ENCODE measurements at places on chromosomes 4 and X.

DNA sequence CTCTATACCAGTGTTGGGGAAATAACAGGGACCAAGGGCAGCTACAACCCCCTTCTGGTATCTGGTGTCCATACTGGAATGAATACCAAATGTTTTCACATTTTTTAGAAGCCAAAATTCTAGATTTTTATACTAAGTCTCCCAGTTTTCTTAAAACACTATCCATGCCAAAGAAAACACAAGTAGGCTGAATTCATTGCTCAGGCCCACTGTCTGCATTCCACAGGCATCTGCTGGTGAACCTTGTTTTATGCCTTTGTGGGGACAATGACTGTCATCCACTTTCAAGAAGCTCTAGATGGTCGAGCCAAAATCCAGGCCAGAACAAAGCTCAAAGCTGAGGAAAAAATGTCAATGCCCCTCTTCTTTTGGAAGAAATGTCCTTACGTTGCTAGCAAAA is 213.4 kb upstream of the RASGEF1B start:
- no peak for DNase-seq

- DNase-seq = peak; percentile 22
Observed at GRCh38 chr4:170026253-170027021, at the start of gene MFAP3L. Gene MFAP3L (minus strand): TSS chr4:170026395. CDS start chr4:170005877, 20,518 bp downstream.

DNA sequence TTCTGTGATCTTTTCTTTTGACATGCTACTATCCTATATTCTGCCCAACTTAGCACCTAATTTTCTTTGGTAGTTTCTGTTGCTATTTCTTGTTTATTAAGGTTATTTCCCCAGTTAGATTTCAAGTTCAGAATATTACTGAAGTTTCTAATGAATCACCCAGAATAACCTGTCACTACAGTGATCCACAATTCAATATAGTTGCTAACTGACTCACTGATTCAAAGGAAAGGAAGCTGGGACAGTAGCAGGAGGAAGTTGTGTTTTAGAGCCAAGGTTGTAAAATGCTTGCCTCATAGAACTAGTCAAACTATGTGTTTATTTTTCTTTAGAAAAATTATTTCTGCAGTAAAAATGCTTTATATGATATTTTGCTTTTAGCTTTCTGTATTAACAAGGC is 37.4 kb downstream of the PAK3 start:
- DNase-seq = no peak

GRCh38 chr4:165060938-165061337 is 7.3 kb downstream of the TRIM75 start:
- DNase-seq = no peak

- no peak for DNase-seq
Observed at GRCh38 chr4:55074386-55074785, 51.0 kb downstream of the KDR start.

DNA sequence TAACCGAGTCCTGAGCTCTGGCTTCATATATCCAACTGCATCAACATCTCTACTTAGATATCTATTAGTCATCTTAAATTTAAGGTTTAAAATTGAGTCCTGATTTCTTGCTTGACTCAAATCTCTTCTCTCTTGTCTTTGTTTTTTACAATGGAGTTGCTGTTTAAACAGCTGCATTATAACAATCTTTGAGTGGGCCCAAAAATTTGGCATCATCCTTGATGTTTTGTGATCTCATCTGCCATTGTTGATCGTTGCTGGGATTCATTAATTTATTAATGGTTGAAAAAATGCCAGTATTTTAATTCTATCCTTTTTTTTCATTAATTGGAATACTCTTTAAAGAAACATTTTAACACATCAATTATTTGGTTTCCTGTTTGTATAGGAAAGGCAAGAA is 82.2 kb downstream of the STIM2 start:
- DNase-seq = no peak

- DNase-seq = no peak
Observed at GRCh38 chrX:802846-803245, 172.3 kb downstream of the SHOX start.

DNA sequence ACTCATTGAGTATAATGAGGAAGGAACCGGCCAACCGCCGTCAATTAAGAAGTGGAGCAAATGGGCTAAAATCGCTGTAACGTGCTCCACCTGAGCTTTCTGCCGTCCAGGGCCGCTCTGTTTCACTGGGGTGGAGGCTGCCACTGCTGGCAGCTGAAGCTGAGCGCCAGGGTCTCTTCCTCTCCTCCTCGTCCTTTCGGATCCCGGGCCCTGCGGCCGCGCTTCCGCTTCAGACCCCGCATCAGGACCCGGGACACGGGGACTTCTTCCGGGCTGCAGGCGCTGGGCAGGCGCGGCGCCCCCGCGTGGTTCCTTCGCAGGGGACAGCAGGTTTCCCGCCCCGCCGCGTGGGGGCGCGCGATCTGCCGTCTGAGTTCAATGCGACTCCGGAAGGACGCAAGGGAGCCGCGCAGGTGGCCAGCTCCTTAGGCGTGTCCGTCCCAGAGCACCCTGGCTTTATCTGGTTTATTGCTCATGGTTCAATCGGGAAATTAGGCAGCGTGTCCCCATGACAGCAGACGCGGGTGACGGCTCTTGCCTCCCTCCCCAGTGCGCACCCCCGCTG is 519.8 kb downstream of the TRIML1 start:
- no peak for DNase-seq

- DNase-seq = no peak
Observed at GRCh38 chr4:10951306-10951705, 266.7 kb upstream of the CLNK start.

DNA sequence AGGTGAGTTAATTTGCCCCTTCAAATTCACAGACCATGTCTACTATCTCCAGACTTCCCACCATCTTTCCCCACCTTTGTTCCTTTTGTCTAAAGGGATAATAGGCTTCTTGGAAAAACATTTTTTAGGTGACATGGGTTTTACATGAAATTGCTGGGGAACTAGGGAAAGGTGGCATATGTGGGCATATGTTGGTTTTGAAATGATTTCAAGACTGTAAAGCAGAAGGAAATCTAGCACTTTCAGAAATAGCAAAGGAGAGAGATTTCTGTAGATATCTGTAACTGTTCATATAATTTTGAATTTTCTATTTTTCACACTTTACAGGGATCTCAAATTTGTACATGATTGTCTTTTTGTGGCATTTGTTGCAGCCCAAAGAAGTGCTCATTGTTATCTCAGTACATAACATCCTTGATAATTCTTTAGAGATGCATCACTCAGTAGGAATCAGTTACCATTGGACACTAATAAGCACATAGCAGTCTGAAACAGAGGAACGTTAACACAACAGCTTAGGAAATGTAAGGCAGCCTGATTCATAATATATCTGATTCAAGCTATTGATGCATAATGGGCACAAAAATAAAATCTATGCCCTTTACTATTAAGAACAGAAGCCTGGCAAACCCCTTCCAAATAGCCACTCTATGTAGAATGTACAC is 659.7 kb downstream of the CENPC start:
- peak; percentile 8 for DNase-seq

GRCh38 chr4:24547979-24548378 is 36.4 kb downstream of the DHX15 start:
- DNase-seq = no peak

GRCh38 chr4:182139491-182139890 is 103.7 kb upstream of the TENM3 start:
- DNase-seq = no peak

DNA sequence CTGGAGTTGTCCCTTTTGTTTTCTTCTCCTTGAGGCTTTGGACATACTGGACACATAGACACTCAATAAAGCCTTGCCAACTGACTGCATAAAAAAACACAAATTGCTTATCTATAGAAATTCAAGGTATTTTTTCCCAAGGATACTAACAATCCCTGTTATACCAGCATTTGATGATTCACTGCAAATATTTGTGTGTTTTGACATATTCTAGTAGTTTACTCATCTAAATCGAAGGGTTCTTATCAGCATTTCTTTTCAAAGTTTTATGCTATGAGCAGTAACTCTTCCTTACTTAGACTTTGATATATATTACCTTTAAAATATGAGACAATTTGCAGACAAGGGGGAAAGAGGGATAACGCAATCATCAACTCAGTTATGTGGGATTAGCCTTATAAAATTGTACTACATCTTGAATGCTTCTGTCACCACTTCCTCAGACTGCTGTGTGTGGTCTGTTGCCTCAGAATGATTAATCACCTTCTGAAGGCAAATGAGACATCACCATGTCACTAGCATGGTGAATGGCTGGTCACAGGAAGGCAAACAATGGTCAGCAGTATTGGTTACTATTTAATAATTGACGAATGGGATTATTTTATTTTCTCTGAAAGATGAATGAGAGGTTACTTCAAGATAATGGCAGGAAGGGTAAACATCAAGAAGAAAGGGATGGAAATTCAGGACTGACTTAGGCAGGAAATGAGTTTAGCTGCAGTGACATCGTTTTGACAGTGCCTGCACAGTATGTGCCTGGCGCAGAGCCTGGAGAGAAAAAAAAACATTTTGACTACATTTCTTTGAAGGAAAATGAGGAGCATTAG is 544.3 kb upstream of the CNKSR2 start:
- DNase-seq = peak; percentile 63

DNA sequence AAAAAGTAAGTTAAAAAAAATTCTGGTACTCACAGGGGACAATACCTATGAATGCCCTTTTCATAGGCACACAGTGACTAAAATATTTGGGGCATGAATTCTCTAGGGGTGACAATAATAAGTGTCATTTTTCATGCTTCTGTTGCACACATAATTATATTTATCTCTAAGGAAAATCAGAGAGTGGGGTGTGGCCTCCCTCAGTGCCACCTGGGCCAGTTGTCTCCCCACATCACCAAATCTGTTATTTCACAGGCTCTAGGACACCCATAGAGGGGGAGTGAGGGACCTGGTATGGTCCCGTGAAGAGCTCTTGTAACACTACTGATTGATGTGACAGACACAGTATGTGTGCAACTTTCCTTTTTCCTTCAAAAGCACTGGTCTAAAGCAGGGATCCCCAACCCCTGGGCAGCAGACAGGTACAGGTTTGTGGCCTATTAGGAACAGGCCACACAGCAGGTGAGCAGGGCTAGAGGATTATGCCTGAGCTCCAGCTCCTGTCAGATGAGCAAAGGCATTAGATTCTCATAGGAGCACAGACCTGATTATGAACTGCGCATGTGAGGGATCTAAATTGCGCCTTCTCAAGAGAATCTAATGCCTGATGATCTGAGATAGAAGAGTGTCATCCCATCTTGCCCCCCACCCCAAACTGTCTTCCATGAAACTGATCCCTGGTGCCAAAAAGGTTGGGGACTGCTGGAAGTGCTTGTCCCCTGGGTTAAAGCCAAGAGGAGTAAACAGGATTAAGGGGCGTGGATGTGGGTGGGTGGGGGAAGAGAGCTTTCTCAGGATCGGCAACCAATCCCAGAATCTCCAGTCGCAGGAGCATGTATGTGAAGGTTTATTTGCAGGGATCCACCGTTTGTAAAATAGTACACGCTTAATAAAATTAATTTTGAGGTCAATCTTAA is 856 bp downstream of the SLC9B1 start:
- no peak for DNase-seq

DNA sequence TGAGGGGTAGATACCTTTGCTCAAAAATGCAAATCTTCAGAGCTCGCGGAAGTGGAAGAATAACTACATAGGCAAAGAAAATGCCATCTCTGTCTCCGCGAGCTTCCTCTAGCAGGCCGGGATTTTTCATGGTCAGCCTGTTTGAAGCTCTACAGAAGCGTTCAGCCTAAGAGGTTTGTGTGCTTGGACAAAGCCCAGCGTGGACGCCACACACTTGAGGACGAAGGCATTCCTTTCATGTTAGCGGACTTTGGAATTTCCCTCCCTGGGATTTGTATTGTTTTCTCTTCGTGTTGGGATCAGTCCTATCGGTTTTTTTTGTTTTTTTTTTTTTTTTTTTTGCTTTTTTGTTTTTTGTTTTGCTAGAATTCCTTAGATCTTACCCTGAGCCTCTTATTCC is 53.7 kb downstream of the SMIM31 start:
- DNase-seq = no peak

GRCh38 chr4:143358923-143359643 is 22.4 kb downstream of the GAB1 start:
- DNase-seq = peak; percentile 74

DNA sequence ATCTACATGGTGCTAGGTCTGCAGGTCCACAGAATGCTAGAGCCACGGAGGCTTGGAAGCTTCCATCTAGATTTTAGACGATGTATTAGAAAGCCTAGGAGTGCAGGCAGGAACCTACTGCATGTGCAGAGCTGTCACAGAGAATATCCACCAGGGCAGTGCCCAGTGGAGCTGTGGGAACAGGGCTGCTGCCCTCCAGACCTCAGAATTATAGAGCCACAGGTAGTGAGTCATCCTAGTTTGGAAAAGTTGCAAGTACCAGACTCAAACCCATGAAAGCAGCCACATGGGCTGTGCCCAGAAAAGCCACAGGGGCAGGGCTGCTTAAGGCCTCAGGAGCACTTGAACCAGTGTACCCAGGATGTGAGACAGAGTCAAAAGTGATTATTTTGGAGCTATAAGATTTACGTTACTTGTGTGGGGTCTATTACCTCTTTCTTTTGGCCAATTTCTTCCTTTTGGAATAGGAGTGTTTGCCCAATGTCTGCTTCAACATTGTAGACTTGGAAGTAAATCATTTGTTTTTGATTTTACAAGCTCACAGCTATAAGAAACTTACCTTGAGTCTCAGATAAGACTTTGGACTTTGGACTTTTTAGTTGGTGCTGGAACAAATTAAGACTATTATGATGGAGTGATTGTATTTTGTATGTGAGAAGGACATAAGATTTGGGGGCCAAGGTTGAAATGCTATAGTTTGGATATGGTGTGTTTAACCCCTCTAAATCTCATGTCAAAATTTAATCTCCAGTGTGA is 143.5 kb upstream of the CHRDL1 start:
- no peak for DNase-seq

DNA sequence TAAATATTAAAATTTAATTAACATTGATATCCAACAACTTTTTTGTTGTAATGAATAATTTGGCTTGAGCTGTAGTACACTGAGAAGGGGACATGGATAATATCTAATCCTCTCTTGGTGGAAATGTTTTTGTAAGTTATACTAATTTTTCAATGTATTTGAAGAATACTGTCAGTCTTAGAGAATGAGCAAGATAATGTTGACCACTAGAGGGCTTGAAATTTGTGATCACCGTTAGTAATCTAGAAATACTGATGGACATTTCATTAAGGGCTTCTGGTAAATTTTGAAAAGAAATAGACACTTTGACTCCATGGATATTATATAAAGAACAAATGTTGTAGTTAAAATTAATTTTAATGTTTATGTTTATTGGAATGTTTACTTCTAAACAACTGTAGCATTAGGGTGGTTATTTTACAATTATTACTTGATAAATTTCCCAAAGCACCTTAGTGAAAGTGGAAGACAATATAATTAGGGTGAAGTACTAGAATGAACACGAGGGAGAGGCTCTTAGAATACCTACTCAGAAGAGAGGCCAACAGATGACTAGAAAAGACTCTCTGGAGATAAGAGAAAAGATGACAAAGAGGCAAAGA is 20.0 kb upstream of the CAMK2D start:
- no peak for DNase-seq

GRCh38 chrX:115324194-115324593 is 34.7 kb downstream of the LUZP4 start:
- no peak for DNase-seq

DNA sequence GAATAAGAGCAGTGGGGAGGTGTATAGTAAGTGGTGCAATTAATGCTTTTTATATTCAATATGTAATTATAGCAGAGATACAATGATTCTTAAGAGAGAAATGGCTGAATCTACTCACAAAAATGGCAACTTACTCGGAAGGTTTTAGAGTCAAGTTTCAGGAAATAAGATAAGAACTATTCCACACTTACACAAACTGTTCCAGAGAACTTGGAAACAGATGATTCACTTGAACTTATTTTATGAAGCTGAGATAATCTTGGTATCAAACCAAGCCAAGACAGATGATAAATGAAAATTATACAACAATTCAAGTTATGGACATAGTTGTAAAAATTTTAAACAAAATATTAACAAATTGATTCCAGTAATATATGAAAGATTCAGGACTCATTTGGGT is 311.3 kb upstream of the HS3ST1 start:
- no peak for DNase-seq
